Stimulated activated CD8-positive, alpha-beta memory T cell treated with anti-CD3 and anti-CD28 coated beads, Interleukin-7, amount 100 ng/mL, for 24 hours (primary cell): ENCODE measurements at places on chromosomes 2 and 18.

- no peak for DNase-seq
Measured at GRCh38 chr2:241225983-241226382, 37.5 kb downstream of the ANO7 start.

- no peak for DNase-seq
Measured at GRCh38 chr18:76819411-76820136, 2.8 kb upstream of the ZNF236 start.

DNA sequence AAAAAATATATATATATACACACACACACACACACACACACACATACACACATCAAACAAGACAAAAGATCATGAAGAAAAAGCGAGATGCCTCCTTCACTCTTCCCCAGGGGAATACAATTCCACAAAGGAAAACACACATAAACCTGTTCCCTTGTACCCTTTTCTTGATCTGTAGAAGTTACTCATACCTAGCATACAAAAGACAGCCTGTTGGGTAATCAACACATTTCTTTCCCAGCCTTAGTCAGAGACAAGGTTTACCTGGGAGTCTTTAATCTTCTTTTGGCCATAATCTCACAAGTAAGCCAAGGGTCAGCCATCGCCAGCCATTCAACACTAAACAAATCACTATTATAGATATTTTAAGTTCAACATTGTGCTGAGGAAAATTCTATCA, 407.0 kb downstream of the SUCLG1 start:
- no peak for DNase-seq

DNA sequence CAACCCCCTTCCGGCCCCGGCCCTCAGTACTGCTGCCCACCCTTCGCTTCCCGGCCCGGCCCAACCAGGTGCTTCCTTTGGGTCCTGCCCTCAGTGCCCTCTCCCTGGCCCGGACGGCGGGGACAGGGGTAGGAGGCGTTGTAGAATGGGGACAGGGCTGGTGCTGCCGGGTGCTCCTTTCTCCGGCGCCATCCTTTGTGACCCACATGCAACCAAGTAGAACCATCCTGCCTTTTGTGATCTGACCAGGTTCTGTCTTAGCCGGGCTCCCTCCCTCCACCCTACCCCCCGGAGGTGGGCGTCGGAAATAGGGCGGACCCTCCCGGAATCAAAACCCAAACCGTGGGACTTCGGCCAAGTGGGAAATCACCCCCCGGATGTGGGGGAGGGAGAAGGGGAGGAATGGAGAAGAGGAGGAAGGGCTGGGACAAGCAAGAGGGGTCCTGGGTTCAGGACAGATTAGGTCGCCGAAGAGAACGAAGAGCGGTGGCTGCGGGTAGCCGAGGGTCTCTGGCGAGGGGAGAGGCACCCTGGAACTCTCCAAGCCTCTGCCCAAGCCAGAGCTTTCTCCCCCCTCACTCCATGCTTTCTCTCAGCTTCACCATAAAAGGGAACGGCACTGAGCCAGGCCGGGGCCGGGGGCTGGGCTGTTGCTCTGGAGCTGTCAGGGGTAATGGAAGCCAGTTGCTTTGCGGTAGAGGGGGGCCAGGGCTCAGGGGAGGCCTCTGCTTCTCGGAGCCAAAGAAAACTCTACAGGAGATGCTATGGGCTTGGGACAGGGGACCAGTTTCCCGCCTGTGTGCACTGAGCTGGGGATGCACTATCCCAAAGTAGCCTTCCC, 756 bp upstream of the OST4 start:
- DNase-seq, result no peak

- no peak for DNase-seq
Measured at GRCh38 chr2:129242269-129242668, 737.2 kb upstream of the RAB6C start.

- DNase-seq, result no peak
Measured at GRCh38 chr2:172065111-172065510, 20.2 kb upstream of the DLX1 start.

GRCh38 chr2:228847684-228848083, 423.4 kb downstream of the PID1 start:
- no peak for DNase-seq

GRCh38 chr2:45137966-45138695, 128.9 kb upstream of the SIX2 start:
- no peak for DNase-seq

DNA sequence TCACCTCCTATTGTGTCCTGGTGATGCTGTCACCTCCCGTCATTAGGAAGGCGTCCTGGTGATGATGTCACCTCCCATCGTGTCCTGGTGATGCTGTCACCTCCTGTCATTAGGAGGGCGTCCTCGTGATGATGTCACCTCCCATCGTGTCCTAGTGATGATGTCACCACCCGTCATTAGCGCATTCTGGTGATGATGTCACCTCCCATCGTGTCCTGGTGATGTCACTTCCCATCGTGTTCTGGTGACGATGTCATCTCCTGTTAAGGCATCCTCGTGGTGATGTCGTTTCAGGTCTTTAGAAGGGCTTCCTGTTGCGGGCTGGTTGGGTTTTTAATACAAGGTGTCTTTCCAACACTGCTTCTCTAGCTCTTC, 40.7 kb downstream of the CTDP1 start:
- no peak for DNase-seq

GRCh38 chr2:234792621-234793022, 159.2 kb upstream of the SH3BP4 start:
- no peak for DNase-seq

DNA sequence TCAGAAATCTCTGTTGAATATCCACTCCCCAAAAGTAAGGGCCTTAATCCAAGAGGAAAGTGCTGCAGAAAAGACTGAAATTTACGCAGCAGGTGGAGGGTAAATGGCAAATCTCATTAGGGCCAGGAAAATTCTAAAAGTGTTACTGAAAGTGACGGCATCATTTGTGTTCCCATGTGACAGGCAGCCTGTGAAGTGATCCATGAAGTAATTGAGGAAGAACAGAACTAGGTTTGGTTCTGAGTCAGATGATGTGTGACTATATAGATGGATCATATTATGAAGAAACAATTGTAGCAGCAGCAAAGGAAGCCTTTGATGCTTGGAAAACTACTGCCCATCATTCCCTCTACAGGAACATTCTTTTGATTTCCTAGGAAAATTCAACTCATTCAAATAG, 401.2 kb downstream of the TGIF1 start:
- DNase-seq, result no peak

DNA sequence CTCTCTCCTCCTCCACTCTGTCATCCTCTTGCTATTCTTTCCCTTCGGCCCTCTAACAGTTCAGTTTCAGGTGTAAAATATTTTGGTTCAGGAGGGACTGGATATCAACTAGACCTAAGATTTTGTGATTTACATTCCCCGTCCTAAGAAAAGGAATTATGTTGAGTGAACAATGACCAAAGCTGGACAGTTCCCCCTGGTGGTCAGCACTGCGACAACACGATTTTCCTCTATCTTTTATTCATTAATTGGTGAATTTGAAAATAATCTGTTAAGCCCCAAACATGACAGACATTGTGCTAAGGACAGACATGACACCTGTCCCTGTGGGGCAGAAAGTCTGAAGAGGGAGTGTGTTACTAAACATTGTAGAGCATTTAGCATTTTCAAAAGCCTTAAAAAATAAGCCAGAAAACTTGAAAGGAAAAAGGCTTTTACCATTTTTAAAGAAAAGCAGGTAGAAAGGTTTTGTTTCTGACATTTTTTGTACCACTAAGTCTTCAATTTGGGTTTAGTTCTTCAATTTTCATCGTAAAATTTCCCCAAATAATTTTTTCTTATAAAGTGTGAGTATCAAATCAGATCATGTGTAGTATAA, 28.4 kb upstream of the GTF2A1L start:
- no peak for DNase-seq
